ENCODE measurements at places on chromosomes 6 and 20.

DNA sequence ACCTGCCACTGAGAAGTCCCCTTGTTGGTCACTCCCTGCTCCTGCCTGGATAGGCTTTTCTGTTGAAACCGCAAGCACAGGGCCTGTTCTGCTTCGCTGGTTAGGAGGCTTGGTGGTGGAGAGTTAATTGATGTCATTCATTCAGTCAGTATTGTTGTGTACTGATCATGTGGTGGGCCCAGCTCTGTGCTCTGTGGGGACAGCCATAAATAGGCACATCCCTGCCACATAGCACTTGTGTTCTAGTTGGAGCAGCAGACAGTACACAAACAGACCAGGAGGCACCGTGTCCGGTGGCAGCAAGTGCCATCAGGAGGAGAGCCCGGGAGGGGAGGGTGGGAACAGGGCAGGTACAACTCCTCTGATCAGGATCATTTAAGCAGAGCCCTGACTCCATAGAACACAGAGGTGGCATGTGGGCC lies 155.2 kb upstream of the INSM1 start:
- no peaks in the 10 kb centered on the region for H3K27me3 ChIP-seq
- peaks cover 9% of the 10 kb centered on the region for H3K4me1 ChIP-seq
- peak; percentile 5 for DNase-seq
- no peaks in the 10 kb centered on the region for H3K36me3 ChIP-seq
- no peak overlapping the region for H3K27ac ChIP-seq

DNA sequence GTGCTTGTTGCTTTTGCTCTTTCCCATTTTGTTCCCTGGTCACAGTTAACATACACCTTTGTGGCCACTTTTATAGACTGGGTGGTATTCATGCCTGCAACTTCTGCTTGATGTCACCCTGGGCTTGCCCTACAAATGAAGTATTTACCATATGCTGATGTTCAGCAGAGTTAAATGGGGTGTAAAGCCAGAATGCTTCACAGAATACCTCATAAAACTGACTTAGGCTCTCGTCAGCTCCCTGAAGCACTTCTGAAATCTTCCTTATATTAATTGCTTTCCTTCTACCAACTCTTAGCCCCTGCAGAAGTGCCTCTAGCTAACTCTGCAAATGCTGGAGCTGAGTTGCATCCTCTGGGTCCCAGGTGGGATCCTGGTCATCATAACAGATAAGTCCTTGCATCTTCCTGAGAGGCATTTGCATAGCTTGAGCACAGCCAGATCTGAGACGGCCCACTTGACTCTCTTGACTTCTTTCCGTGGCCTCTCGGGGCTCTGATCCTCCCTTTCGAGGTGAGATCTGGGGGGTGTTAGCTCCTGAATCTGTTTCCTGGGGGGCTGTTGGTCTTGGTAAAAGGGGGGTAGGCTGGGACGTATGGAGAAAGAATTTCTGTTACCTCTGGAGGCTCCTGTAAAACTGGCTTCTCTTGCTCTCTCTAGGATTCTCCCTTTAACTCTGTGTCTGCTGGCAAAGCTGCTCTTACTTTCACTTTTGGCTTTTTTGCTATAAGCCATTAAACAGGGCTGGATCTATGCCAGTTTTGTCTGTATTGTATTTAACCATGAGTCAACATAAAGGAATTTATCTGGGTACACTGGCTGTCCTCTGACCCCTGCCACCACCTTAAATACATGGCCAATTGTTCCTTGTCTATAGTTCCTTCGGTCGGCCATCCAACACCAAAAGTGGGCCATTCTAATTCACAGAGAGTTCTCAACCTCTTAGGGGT lies 223.0 kb upstream of the SYNCRIP start:
- DNase-seq, result no peak
- no peaks in the 10 kb centered on the region for H3K36me3 ChIP-seq
- H3K4me3 ChIP-seq, result peak overlapping the region; percentile 26
- H3K27me3 ChIP-seq, result no peaks in the 10 kb centered on the region

DNA sequence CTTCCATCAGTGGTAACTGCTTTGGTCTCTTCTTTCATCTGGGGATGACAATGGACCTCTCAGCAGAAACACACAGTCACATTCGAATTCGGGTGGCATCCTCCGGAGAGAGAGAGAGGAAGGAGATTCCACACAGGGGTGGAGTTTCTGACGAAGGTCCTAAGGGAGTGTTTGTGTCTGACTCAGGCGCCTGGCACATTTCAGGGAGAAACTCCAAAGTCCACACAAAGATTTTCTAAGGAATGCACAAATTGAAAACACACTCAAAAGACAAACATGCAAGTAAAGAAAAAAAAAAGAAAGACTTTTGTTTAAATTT lies 6.1 kb downstream of the EDN1 start:
- H3K27ac ChIP-seq, result no peak overlapping the region
- peaks cover 3% of the 10 kb centered on the region for H3K4me1 ChIP-seq
- no peak overlapping the region for H3K4me3 ChIP-seq
- no peaks in the 10 kb centered on the region for H3K36me3 ChIP-seq
- H3K27me3 ChIP-seq, result peaks cover 13% of the 10 kb centered on the region

- H3K4me1 ChIP-seq, result no peaks in the 10 kb centered on the region
- no peaks in the 10 kb centered on the region for H3K36me3 ChIP-seq
- no peak overlapping the region for H3K27ac ChIP-seq
- no peak overlapping the region for H3K4me3 ChIP-seq
- H3K27me3 ChIP-seq, result no peaks in the 10 kb centered on the region
These were observed 271.1 kb upstream of the CHD6 start for GRCh38 chr20:41889126-41889843.
